Right lobe of liver (tissue), 6 donors: ENCODE measurements at places on chromosomes 11 and 22. TPM values are rescaled to one million over a fixed set of nuclear protein-coding genes. Genes with fewer than 3 reads are reported as not detected.
A peak's percentile ranks its signal among the peaks of the same experiment; 100 is the strongest.

DNA sequence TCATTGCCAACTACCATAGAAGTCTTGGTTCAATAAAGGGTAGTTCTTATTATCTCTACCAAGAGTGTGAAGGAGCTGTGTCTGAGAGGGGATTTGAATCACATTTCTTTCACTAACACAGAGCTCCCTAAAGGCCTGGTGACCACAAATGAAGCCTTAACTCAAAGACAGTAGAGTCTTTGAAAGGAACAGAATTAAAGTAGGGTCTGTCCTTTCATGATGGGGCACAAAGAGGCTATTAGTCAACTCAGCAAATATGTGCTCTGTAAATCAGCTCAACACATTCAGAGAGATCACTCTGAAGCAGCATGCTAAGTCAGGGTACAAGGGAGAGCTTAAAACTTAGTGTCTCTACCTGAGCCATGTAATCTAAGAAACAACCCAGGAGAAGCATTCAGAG is 212.4 kb upstream of the SYN3 start:
- no peak for DNase-seq

Gene ASCL2
- 0.74 TPM for total RNA-seq

- no peak for DNase-seq
Observed at GRCh38 chr11:83671289-83671688, 385.1 kb upstream of the CCDC90B start.

GRCh38 chr22:46035742-46036557 is 59.0 kb upstream of the WNT7B start:
- DNase-seq: peak; percentile 100

- no peak for DNase-seq
Observed at GRCh38 chr11:101718402-101718801, 134.6 kb upstream of the TRPC6 start.

- no peak for DNase-seq
Observed at GRCh38 chr11:65624931-65625627, 9.5 kb downstream of the PCNX3 start.

DNA sequence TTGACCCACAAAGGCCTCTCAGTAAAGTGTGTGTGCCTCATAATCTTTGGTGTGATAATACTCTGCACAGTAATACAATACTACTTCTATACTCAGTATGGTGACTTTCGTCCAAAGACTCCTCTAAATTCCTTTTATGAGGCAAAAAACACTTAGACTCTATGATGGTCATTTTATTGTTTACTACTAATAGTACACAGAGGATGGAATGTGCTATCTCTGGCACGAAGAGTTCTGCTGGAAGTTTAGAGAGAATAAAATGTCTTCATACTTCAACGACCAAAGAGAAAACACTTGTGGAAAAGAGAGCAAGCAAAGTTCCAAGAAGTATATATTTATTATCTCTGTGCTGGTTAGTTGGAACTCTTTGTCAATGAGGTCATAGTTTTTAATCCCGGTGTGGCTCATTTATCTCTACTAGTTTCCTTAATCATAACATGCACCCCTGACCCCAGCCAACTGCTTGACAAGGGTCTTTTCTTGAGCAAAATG is 7.5 kb upstream of the CSTF3 start:
- no peak for DNase-seq

Gene KCNQ1OT1
- total RNA-seq: 0.37 TPM

Gene ACTN3
- not detected for total RNA-seq

DNA sequence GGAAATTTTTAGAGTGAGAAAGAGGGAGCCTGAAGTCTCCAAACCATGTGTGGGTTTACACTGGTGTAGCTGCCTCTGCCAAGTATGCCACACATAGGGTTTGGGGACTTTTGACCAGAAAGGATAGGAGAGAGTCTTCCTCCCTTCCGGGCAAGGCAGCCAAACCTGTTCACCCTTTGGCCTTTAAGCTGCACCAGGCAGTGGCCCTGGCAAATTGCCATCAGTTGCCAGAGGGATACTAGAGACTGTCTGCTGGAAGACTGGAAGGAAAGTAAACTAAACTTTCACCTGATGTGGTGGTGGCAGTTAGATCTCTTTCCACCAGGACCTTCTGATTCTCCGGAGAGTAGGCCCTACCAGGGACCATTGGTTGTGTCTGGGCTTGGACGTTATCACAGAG is 1263.2 kb downstream of the FAM181B start:
- DNase-seq: peak; percentile 46

- no peak for DNase-seq
Observed at GRCh38 chr11:79374727-79375126, 66.1 kb downstream of the TENM4 start.

GRCh38 chr11:122242731-122243130 is 126.7 kb upstream of the BLID start:
- DNase-seq: no peak

- DNase-seq: no peak
Observed at GRCh38 chr11:23497040-23497439, 636.8 kb upstream of the CCDC179 start.

GRCh38 chr11:63888170-63889086 is 28.5 kb downstream of the RCOR2 start:
- DNase-seq: peak; percentile 76

GRCh38 chr11:61720597-61720996 is 31.8 kb upstream of the MYRF start:
- no peak for DNase-seq

Gene OOSP4A
- total RNA-seq: not detected

DNA sequence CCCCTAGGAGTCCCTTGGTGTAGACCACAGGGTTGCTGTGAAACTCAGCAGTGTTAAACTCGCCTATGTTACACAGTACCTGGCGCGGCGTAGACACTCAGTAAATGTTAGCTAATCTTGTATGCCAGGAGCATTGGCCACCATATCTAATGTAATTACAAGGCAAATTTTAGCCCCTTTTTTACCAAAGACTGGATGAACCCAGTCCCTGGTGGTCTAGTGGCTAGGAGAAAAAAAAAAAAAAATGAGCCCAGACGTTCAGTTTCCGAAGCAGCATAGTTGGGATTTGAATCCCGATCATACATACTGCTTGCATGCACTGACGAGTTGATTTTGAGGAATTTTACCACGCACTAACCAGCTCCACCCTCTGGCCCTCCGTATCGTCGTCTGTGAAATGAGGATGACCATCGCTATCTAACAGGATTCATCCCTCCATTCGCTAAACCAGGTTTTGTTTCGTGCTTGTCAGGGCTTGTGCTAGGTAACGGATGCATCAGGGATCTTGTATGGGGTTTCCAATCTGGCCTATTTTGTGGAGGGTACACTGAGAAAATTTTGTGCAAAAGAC is 688 bp downstream of the PTS start:
- no peak for DNase-seq

Gene VWA5A
- total RNA-seq: 6.2 TPM

DNA sequence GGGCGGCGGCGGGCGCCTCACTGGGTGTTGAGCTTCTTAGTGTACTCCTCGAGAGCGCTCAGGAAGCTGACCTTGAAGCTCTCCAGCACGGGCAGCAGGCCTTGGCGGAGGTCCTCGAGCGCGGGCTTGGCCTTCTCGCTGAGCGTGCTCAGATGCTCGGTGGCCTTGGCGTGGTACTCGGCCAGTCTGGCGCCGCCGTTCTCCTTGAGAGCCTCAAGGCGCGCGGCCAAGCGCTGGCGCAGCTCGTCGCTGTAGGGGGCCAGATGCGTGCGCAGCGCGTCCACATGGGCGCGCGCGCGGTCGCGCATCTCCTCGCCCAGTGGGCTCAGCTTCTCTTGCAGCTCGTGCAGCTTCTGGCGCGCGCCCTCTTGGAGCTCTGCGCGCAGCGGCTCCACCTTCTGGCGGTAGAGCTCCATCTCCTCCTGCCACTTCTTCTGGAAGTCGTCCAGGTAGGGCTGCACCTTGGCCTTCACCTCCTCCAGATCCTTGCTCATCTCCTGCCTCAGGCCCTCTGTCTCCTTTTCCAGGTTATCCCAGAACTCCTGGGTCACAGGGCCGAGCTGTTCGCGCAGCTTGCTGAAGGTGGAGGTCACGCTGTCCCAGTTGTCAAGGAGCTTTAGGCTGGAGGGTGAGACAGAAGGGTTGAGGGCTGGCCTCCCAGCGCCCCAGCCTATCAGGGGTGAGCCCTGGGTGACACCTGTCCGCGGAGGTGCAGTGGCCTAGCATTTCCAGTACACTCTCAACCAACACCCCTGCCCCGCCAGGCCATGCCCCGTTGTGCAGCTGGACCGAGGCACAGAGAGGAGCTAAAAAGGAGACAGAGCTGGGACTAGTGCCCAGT is 1.4 kb downstream of the APOA1 start:
- DNase-seq: peak; percentile 82

DNA sequence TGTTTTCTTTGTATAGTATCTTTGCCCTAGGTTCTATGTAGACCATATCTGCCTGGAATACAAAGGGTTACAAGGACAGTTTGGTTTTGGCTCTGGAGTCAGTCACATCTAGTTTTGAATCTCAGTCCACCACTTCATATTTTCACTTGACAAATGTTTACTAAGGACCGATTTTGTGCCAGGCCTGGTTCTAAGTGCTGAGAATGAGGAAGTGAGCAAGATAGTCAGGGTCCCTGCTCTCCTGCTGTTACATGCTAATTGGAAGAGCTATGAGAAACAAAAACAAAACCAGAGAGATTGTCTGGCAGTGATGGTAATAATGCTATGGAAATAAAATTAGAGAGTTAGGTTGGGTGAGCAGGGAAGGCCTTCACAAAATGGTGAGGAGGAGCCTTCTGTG is 66.1 kb upstream of the ARHGAP20 start:
- no peak for DNase-seq

GRCh38 chr11:1659506-1659905 is 29.9 kb downstream of the KRTAP5-5 start:
- DNase-seq: peak; percentile 45

DNA sequence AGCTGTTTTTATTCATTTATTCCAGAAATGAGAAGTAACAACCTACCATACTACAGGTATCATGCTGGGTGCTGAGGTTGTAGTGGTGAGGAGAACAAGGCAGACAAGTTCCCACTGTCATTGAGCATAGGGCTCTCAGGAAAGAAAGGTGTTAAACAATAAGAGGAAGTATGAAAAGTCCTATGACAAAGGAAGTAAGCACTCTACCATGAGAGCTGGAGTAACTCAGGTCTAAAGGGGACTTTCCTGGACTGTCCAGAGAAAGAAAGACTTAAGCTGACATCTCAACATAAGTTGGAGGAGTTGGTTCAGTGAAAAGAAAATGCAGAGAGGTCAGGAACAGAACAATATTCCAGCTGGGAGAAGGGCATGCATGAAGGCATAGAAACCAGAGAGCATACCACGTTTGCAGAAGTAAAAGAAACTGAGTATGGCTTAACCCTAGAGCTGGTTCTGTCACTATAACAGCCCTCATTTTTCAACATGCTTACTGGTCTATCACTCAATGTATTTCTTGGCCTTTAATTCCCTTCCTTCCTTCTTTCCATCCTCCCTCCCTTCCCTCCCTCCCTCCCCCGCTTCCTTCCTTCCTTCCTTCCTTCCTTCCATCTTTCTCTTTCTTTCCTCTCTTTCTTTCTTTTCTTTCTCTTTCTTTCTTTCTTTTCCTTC is 137.8 kb upstream of the BDNF start:
- no peak for DNase-seq

GRCh38 chr11:76664578-76665061 is 5.9 kb downstream of the LRRC32 start:
- no peak for DNase-seq

Gene MMP3
- total RNA-seq: not detected

DNA sequence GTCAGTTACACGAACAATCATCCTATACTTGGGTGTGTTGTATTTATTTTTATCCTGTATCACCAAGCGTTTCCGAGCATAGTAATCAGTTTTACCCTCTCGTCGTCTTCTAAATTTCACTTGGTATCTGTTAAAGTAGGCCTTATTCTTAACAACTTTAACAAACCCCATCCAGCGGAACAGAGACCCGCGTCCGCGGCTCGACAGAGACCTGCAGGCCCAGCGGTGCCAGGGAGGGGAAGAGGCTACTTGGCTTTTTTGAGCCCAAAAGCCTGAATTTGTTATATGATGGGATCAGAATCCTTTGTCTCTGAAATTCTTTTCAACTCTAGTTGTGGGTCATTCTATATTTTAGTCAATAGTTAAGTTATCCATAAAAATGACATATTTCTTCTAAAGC is 56.5 kb upstream of the A4GALT start:
- no peak for DNase-seq

GRCh38 chr11:93857413-93858120 is 7.1 kb upstream of the VSTM5 start:
- no peak for DNase-seq

DNA sequence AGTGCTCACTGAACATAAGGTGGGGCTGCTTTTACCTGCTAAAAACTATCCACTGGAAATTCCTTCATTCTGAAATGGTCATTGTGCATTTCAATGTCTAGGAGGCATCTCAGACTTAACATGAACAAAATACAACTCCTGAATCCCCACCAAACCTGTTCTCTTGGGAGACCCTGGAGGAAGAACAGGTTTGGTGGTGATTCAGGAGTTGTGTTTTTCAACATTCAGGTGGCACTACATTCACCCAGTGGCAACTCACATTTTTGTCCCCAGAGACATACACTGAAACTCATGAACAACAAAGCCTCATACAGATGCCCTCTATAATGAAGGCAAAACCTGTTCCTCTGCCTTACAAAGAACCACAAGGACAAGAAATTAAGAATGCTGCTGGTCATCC is 64.3 kb upstream of the CYP2D6 start:
- no peak for DNase-seq

Gene ZNF214
- total RNA-seq: 2.3 TPM

GRCh38 chr11:132122735-132123134 is 752.3 kb downstream of the NTM start:
- DNase-seq: no peak

DNA sequence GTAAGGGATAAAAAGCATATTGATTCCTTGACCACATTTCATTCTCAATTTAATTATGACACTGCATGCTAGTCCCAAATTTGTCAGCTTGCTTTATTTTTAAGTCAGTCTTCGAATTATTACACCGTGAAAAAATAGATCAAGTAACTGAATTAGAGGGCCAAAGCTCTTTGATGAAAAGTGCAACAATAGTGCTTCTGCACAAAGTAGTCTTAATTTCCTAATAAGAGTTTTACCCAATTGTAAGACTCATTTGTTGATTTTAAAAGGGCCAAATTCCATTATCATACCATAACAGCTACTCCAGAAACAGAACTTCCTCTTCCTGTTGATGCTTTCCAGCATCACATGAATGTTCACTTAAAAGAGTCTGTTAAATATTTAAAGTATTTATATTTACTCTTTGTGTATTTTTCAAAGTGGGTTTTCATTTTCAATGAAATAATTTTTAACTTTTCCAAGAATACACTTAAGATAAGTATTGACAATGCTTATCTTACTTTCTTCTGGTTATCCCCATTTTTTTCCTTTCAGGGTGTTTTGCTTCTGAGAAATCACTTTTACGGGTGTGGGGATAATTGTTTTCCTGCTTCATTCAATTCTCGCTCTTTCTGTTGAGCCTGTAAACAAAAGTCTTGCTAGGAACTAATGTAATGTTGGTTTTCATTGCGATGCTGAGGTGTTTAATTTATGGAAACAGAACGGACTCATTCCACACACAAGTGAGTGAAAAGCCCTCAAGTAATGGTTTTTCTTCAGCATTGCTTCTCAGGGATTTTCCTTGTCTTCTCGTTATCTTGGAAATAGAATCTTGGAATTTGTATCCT is 2.1 kb downstream of the ARHGEF12 start:
- DNase-seq: no peak

- peak; percentile 94 for DNase-seq
Observed at GRCh38 chr11:76860539-76861475, at the start of gene ACER3. Gene ACER3, plus strand, starts transcription at chr11:76860918. Its CDS starts 59 bp downstream, at chr11:76860977.

GRCh38 chr11:66852466-66853241 is 4.2 kb upstream of the LRFN4 start:
- DNase-seq: no peak

- no peak for DNase-seq
Observed at GRCh38 chr11:29538339-29539036, 478.3 kb downstream of the KCNA4 start.

Gene TTC36
- 88.3 TPM for total RNA-seq

Gene RTCB
- 37.8 TPM for total RNA-seq
